ENCODE measurements at places on chromosomes 11 and 22.

GRCh38 chr11:68509066-68509465 is 48.5 kb downstream of the PPP6R3 start:
- DNase-seq = no peak

DNA sequence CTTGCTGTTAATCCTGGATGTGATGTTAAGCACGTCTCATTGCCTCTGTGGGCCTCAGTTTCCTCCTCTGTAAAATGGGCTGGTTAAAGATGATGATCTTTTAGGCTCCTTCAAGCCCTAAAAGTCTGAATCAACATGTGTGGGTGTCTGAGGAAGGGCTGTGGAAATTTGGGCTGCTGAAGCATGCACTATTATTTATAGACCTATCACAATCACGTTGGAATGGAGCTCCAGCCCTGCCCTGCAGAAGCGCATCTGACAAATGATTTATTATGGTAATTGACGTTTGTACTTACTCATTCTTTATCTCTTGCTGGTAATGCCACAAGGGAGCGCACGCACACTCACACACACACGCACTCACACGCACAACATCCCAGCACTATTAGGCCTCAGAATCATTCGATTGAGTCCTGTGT is 20.4 kb downstream of the P2RX3 start:
- no peak for DNase-seq

GRCh38 chr11:64485074-64485473 is 105.9 kb upstream of the SLC22A12 start:
- DNase-seq = no peak

GRCh38 chr11:135033540-135033939 is 621.5 kb upstream of the B3GAT1 start:
- no peak for DNase-seq

DNA sequence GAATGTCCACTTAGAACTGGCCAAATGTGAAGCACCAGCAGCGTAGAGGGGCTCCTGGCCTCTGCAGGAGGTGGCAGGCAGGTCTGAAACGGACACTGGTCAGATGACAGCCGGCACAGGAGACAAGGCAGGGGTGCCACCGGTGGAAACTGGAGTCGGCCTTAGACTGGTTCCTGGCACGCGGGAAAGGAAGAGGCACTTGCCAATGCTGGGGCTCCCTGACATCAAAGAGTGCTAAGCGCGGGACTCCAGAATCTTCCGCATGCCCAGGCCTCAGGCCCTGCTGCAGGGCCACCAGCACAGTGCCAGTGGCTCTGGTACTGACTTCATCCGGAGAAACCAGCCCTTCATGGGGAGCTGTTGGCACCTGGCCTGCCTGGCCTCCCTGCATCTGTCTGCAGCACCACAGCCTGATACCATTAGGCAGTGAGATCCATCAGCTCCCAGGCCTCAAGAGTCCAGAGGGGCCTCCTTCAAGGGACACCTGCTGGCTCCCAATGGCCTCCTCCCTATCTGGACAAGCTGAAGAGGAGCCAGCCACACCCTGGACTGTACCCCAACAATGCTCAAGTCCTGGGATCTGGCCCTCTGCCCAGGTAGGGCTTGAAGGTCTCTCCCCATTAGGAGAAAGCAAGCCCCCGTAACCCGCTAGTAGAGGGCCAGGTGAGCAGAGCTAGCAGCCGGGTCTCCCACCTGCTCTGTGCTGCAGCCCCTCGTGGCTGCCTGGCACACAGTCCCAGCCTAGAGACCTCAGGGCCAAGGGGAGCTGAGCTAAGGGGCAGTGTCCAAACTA is 29.7 kb upstream of the GNB1L start:
- no peak for DNase-seq

- no peak for DNase-seq
Observed at GRCh38 chr22:38110008-38110862, at the start of gene BAIAP2L2. TSS of gene BAIAP2L2 (minus strand) at chr22:38110684. CDS start at chr22:38110525, 159 bp downstream.

GRCh38 chr11:813072-813455 is 3.3 kb downstream of the RPLP2 start:
- DNase-seq = no peak

GRCh38 chr11:75508051-75508561 is 17.6 kb downstream of the GDPD5 start:
- DNase-seq = no peak

GRCh38 chr22:49152127-49152938 is 675.3 kb downstream of the BRD1 start:
- no peak for DNase-seq

DNA sequence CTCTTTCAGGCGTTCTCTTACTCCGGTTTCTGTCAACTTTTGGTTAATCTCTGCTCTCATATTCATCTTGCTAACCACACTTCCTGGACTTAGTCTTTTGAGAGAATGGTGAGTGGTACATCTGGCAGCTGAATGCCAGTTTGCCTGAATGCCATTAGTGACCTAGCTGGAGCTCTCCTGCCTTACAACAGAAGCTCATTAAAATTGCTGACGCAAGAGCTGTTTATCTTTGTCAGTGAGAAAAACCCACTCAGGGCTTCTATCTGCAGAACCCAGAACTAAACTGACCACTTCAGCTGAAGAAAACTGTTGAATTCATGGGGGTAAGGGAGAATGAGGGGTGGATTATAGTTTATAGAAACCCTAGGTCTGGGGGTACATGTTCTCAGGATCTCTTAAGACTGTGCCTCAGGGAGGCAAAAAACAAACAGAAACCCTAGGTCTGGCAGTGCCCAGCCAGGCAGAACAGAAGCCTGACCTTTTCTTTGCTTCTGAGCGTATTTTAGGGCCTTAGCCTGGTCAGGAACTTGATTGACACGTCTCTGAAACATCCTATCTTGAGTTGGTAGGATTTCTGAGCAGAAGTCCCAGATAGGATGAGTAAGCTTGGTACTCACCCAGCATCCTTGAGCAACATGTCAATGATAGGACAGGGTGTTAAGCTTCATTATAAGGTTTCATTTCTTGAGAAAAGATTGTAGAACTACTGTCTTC is 52.8 kb upstream of the YWHAH start:
- DNase-seq = no peak

- no peak for DNase-seq
Observed at GRCh38 chr22:26450453-26451185, 21.6 kb downstream of the ASPHD2 start.

GRCh38 chr11:128511712-128512111 is 75.6 kb downstream of the ETS1 start:
- DNase-seq = no peak

DNA sequence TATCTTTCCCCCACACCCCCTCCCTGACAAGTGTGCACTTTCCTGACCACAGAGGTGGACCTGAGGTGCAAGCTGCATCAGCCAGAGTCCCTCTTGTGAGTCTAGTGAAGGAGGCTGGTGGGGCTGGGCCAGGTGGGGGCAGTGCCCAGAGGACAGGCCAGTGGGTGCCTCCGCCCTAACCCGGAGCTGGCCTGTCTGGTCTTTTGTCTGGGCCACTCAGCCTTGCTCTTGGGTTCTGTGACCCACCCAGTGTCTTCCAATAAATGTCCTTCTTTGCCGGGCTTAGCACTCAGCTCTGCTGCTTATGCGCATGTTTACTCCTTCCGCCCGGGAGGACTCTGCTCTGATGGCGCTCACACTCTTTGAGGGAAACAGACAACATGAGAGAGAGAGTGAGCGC is 526.2 kb downstream of the TBC1D22A start:
- no peak for DNase-seq

- DNase-seq = no peak
Observed at GRCh38 chr11:94117871-94118270, 10.8 kb upstream of the PANX1 start.

DNA sequence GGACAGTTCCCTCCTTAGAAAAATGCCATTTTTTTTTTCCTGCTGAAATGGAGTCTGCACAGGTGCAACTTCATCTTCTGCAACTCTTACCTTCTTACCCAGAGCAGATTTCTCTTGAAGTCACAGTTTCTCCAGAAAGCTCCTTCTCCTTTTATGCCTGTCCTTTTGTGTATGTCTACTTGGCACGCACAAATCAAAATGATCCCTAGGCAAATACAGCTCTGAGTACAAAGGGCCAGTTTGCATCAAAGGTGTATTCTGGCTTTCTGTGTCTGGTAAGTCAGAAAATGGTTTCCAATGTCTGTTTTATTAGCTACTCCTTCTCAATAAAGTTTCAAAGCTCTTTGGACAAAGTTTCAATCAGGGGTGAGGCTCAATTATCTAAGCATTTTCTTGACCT is 2.5 kb downstream of the CLDN25 start:
- no peak for DNase-seq

DNA sequence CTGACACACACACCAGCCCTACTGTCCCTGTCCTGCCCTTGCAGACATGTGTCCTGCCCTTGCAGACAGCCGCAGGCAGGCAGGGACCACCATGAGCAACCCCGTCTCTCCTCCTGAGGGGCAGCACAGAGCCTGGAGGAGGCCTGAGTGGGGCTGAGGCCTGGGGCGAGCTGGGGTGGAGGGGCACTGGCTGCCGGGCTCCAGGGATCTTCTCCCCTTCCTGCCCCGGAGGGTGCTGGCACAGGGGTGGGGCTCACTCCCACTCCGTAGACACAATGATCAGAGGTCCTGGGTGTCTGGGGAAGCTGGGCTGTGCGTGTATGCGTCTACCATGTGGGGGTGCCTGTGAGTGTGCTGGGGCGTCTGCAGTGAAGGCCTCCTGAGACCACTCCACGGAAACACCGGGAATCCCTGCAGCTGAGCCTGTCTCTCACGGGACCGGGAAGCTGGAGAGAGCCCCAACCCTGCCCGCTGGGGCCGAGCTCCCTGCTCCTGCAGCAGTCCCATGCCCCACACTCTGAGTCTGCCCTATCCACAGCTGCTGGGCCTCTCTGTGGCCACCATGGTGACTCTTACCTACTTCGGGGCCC is 588 bp downstream of the TSPAN32 start:
- no peak for DNase-seq

- no peak for DNase-seq
Observed at GRCh38 chr11:129119036-129119435, 73.1 kb downstream of the ARHGAP32 start.

DNA sequence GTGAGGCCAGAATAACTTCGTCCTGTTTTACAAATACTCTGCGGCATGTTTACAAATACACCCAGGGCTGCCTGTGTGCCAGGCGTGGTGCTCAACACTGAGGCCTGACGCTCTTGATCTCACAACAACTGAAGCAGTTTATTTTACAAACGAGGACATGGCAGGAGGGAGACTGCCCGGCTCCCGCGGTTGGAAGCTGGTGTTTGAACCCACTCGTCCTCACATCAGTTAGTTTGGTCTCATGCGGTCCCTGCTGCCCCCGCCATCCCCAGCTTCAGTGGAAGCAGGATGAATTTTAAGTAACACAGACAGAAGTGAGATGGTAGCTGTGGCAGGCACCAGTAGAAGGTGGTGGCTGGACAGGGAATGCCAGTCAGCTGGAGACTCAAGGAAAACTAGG is 16.4 kb downstream of the KIAA0930 start:
- DNase-seq = no peak

DNA sequence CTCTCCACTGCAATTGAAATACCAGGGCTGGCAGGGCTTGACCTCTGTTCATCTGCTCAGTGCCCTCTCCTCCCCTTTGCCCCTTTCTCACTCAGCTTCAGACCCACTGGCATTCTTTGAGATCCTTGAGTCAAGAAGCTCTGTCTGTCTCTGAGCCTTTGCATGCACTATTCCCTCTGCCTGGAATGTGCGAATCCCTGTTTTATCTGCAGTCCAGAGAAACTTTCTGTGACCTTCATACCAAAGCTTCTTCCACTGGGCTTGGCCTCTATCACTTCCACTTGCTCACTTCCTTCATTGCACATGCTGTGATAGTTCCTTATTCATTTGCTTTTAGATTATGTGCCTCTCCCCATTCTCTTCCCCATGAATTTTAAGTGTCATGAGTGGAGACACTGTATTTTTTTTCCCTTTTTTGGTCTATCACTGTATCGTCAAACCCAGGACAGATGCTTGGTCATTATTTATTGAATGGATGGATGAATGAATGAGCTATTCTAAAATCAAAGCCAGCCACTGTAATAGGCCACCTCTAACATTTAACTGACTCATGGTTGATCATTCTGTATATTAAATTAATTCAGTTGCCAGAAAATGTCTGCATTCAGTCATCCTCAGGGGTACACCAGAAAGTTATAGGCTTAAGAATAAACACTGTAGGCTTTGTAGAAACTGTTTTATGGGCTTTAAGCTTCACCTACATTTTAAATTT is 88.7 kb upstream of the TIMP3 start:
- no peak for DNase-seq

DNA sequence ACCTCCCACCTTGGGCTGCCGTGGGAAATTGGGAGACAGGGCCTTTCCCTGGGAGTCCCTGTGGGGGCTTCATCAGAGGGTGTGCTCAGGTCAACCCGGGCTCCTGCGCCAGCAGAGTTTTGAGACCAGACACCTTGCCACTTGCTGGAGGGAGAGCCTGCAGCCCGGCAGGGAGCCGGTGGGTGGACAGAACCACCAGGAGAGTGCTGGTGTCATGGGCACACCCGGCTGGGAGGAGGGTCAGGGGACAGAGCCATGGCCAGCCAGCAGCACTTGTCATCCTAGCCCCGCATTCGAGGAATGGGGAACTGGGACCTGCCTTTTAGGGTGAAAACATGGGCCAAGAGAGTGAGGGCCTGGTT is 209.3 kb downstream of the TBC1D22A start:
- DNase-seq = no peak

DNA sequence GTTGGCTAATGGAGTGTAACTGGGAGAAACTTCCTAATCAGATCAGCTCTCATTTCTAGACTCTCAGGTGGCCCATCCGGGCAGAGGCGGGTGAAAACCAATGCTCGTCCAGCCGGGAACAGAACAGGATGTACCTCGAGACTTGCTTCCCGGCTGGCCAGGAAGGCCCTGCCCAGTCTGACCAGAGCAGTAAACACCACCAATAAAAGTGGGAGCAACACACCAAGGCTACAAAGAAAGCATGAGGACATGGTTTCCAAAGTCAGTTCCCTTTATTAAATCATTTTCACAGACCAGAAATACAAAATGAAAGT is 940 bp upstream of the TNKS1BP1 start:
- DNase-seq = no peak

GRCh38 chr11:112564228-112564955 is 303.7 kb upstream of the PLET1 start:
- no peak for DNase-seq

- no peak for DNase-seq
Observed at GRCh38 chr11:86574493-86575207, 97.8 kb downstream of the ME3 start.

GRCh38 chr11:46661836-46662235 is 38.6 kb downstream of the ARHGAP1 start:
- no peak for DNase-seq

DNA sequence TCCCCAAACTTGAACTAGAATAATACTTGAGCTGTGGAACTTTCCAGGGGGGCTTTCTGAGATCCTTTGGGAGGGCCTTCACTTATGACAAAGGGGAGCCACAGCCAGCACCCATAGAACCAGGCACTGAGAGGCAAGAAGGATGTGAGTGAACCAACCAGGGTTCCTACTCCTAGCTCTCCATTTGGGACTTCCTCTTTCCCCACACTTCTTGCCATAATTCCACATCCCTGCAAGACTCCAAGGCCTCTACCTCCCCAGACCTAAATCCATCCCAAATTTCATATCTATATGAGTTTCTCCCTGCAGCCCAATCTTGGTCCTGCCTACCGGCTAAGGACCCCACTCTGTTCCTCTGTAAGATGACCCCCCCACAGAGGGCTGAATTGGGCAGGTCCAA is 31.5 kb downstream of the NRXN2 start:
- DNase-seq = no peak

GRCh38 chr11:6353367-6353987 is 33.2 kb upstream of the CAVIN3 start:
- no peak for DNase-seq

Measured in SK-N-MC (cell line).